ENCODE measurements at places on chromosomes 7 and 10. TPM values are rescaled to one million over a fixed set of nuclear protein-coding genes. Genes with fewer than 3 reads are reported as not detected.

DNA sequence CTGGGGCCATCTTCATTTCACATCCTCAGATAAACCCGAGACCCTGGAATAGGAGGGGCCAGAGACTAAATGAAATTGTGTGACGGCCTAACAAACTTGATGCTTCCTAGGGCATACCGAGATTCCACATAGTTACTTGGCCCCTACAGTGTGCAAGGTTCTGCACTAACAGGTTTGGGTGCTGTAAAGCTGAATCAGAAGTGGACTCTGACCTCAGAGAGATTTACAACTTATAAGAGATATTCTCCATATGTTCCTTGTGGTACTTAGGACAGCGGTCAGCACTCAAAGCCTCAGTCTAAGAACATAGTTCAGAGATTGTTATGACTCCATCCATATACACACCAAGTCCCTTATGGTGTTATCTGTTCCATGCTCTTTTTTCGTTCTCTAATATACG is 55.1 kb upstream of the FHIP2A start:
- H3K36me3 ChIP-seq, result no peaks in the 10 kb centered on the region
- H3K27me3 ChIP-seq, result peaks cover 4% of the 10 kb centered on the region
- no peak for DNase-seq
- peaks cover 9% of the 10 kb centered on the region for H3K4me1 ChIP-seq

Gene ABCA13
- 0.09 TPM for total RNA-seq

GRCh38 chr7:41478187-41478586 is 224.7 kb downstream of the INHBA start:
- no peak overlapping the region for H3K4me3 ChIP-seq
- H3K4me1 ChIP-seq, result peaks cover 6% of the 10 kb centered on the region
- DNase-seq, result peak; percentile 47
- no peaks in the 10 kb centered on the region for H3K27me3 ChIP-seq

- H3K4me1 ChIP-seq, result peaks cover 4% of the 10 kb centered on the region
- no peaks in the 10 kb centered on the region for H3K27me3 ChIP-seq
- H3K36me3 ChIP-seq, result no peaks in the 10 kb centered on the region
- no peak overlapping the region for H3K4me3 ChIP-seq
Measured at GRCh38 chr10:133115453-133115842, 27.7 kb downstream of the ADGRA1 start.

- no peaks in the 10 kb centered on the region for H3K27me3 ChIP-seq
- H3K4me1 ChIP-seq, result no peaks in the 10 kb centered on the region
- no peak for DNase-seq
Measured at GRCh38 chr10:123045961-123046731, 37.3 kb downstream of the ACADSB start.

GRCh38 chr10:131574707-131575430 is 263.3 kb upstream of the TCERG1L start:
- H3K4me1 ChIP-seq, result no peaks in the 10 kb centered on the region
- DNase-seq, result no peak
- H3K27me3 ChIP-seq, result no peaks in the 10 kb centered on the region
- H3K36me3 ChIP-seq, result no peaks in the 10 kb centered on the region
- no peak overlapping the region for H3K4me3 ChIP-seq

DNA sequence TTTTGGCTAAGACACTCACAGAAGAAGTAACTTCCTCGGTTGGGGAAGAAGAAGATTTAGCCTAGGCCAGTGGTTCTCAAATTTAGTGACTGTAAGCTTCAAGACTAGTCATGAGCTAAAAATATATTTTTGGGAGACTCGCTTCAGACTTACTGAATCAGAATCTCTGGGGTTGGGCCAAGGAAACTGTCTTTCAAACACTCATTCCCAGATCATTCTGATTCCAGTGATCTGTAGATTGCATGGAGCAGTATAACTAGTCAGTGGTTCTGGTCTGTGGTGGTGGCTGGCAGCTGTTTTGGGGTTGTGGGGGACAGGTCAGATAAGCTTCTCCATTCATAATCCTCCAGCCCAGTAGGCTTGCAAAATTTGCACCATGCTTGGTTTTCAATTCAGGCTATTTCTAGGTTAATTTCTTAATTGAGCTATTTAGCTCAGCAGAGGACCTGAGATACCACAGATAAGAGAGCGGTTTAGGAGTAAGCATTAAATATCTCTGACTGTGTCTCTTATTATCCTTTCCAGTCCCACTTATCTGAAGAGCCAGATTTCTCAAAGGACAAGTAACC is 3.8 kb upstream of the KAT6B start:
- DNase-seq, result no peak
- H3K4me3 ChIP-seq, result no peak overlapping the region
- no peak overlapping the region for H3K27ac ChIP-seq

Gene MSS51
- 3.5 TPM for total RNA-seq

GRCh38 chr7:112855227-112855626 is 65.0 kb upstream of the TMEM168 start:
- no peaks in the 10 kb centered on the region for H3K27me3 ChIP-seq
- no peaks in the 10 kb centered on the region for H3K36me3 ChIP-seq
- H3K4me3 ChIP-seq, result no peak overlapping the region

GRCh38 chr7:43906331-43907010 is at the start of gene URGCP:
Gene URGCP, minus strand, starts transcription at chr7:43906596. Its CDS starts 21 bp downstream, at chr7:43906575.
- no peaks in the 10 kb centered on the region for H3K27me3 ChIP-seq
- DNase-seq, result peak; percentile 26
- peak within 1 kb of the TSS; percentile 19 for H3K27ac ChIP-seq

DNA sequence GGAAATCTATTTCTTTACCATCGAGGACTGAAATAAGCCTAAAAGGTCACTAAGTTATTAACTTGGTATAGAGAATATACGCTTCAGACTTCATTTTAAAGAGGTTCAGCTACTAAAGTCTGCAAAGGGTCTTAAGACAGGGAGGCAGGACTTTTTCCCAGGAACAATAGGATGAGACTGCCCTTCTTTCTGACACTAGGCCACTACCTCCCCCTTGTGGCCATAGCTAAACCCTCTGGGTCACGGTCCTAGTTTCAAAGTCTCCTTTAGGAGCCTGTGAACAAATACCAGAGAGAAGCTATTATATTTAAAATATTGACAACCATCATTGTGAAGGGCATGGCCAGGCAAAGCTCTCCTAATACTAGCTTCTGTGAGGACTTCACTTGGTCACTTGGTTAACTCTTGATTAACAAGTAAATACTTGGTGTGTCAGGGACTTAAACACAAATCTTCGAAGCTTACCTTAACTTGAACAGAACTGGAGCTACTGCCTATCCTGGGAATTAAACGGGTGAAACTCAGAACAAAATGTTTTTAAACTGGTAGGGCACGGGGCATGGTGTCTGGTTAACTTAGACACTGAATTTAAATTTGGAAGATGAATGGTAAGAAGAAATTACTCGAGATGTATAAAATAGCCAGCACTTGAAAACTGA is 75.6 kb downstream of the CCDC6 start:
- H3K27me3 ChIP-seq, result no peaks in the 10 kb centered on the region
- peaks cover 5% of the 10 kb centered on the region for H3K4me1 ChIP-seq
- DNase-seq, result peak; percentile 68
- H3K4me3 ChIP-seq, result no peak overlapping the region
- H3K36me3 ChIP-seq, result no peaks in the 10 kb centered on the region
- H3K27ac ChIP-seq, result no peak overlapping the region

Gene TASOR2
- 48.9 TPM for total RNA-seq

- no peaks in the 10 kb centered on the region for H3K27me3 ChIP-seq
- H3K4me3 ChIP-seq, result no peak overlapping the region
- no peaks in the 10 kb centered on the region for H3K36me3 ChIP-seq
- no peaks in the 10 kb centered on the region for H3K4me1 ChIP-seq
- no peak for DNase-seq
Measured at GRCh38 chr10:126892226-126893175, 12.7 kb upstream of the DOCK1 start.

- no peaks in the 10 kb centered on the region for H3K36me3 ChIP-seq
- DNase-seq, result peak; percentile 16
- no peak overlapping the region for H3K27ac ChIP-seq
- no peak overlapping the region for H3K4me3 ChIP-seq
- no peaks in the 10 kb centered on the region for H3K4me1 ChIP-seq
Measured at GRCh38 chr10:8453587-8453986, 399.1 kb downstream of the GATA3 start.

GRCh38 chr10:21130683-21131442 is 233.8 kb upstream of the NEBL start:
- no peaks in the 10 kb centered on the region for H3K4me1 ChIP-seq
- H3K27me3 ChIP-seq, result peaks cover 3% of the 10 kb centered on the region
- H3K36me3 ChIP-seq, result no peaks in the 10 kb centered on the region
- H3K27ac ChIP-seq, result no peak overlapping the region
- H3K4me3 ChIP-seq, result no peak overlapping the region
- no peak for DNase-seq

Gene CALU
- total RNA-seq, result 257 TPM

DNA sequence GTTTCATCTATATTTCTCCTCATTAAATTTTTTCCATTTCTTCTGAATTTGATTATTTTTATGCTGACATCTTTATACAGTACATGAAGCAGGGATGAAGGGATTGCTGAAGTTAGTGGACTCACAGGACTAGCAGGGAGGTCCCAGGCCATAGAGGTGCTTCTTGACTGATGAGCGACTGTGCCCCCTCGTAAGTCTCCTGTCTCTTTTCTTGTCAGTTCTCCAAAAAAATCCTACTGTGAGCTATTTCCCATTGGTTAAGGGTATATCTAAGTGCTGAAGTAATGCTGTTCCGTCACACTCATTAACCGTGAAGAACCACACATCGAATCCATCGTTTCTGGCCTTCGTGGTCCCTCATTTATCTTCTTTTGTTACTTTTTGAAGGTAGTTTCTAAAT is 27.7 kb downstream of the HECW1 start:
- H3K4me3 ChIP-seq, result no peak overlapping the region
- H3K27me3 ChIP-seq, result no peaks in the 10 kb centered on the region
- no peaks in the 10 kb centered on the region for H3K36me3 ChIP-seq
